ENCODE measurements at places on chromosomes 2 and 18.

DNA sequence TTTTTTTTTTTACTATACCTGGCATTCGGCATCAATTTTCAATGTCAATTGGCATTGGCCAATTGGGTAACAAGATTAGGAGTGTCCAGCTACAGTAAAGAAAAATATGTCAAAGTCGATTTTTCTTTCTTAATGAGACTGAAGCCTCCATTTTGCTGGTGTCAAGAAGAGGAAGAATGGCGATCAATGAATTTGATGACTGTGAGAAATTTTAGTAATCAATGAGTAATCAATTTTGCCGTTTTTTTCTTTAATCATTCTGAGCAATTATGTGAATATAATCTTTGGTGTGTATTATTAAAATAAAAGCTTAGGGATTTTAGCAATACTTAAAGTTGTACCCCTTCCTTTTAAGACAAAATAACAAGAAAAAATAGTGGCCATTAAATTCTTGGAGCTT is 69.7 kb downstream of the TMEM200C start:
- no peak for DNase-seq

- DNase-seq, result peak; percentile 90
These were observed 202.6 kb downstream of the TGIF1 start for GRCh38 chr18:3652380-3653262.

- no peak for DNase-seq
These were observed 219.6 kb upstream of the RGPD4 start for GRCh38 chr2:107607054-107607453.

DNA sequence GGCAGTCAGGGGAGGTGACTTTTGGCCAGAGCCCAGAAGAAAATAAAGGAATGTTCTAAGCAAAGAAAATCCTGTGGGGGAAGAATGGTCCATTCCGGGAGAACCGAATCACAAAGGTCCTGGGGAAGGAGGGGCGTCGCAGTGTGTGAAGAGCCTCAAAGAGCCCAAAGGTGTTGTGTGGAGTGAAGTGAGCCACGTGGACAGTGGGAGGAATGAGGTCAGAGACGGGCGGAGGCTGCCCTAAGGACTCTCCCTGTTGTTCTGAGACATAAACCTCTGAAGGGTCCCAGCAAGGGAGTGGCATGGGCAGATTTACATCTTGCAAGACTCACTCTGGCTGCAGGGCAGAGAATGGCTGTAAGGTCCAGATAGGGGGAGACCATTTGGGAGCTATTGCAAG is 91.3 kb upstream of the SEC11C start:
- no peak for DNase-seq

- DNase-seq, result no peak
These were observed 47.3 kb upstream of the HPCAL1 start for GRCh38 chr2:10255189-10256030.

Measured in suppressor macrophage (primary cell).